Motor neuron (in vitro differentiated cells): ENCODE measurements at places on chromosomes 11 and 22. TPM values are rescaled to one million over a fixed set of nuclear protein-coding genes. Genes with fewer than 3 reads are reported as not detected.

The VSIG10L2 gene
- total RNA-seq = 0.09 and 0.21 TPM in 2 replicates

The DUSP8 gene
- 16.4 and 17.2 TPM in 2 replicates for total RNA-seq

The ALG8 gene
- 44.5 and 57.9 TPM in 2 replicates for total RNA-seq

The GSTT2 gene
- total RNA-seq = not detected in 2 replicates

The SCN3B gene
- total RNA-seq = 35.4 and 37.4 TPM in 2 replicates

The MADD gene
- 50.1 and 53.3 TPM in 2 replicates for total RNA-seq

The OR10D3 gene
- 0.11 TPM in 1 of 2 replicates, not detected in the other for total RNA-seq

The LGALS1 gene
- 1,058 and 1,188 TPM in 2 replicates for total RNA-seq

The SAA1 gene
- total RNA-seq = not detected in 2 replicates

The OTOG gene
- 0.23 and 0.49 TPM in 2 replicates for total RNA-seq

The FOLR2 gene
- not detected in 2 replicates for total RNA-seq

The MMP13 gene
- not detected in 2 replicates for total RNA-seq

The GGT1 gene
- 0.86 and 1.3 TPM in 2 replicates for total RNA-seq

The CCDC15 gene
- 1.9 and 2.3 TPM in 2 replicates for total RNA-seq

The TIGD3 gene
- 3.8 and 4.4 TPM in 2 replicates for total RNA-seq

The PATE4 gene
- total RNA-seq = 0.38 and 1.3 TPM in 2 replicates
